ENCODE measurements at places on chromosomes 2 and 18.
A peak's percentile ranks its signal among the peaks of the same experiment; 100 is the strongest.

DNA sequence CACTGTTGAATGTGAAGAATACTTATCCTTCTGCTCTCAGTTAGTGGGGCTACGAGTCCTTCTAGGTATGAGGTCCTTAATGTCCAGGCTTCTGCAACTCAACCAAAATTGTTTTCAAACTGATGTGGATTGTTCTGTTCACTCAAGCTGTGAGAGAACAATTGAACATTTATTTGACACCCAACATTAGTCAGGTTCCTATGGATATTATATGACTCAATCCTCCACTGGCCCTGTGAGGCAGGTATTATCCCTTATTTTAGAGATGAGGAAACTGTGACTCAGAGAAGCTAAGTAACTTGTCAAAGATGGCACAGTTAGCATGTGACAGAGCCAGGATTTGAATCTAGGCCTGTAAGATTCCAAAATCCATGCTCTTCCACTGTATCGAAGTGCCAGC, 1.2 kb upstream of the LYG2 start:
- no peak for DNase-seq

- DNase-seq: no peak
These were observed 28.1 kb downstream of the COL4A3 start for GRCh38 chr2:227192491-227192890.

- DNase-seq: no peak
These were observed 7.6 kb upstream of the PSD4 start for GRCh38 chr2:113166187-113166645.

- peak; percentile 84 for DNase-seq
These were observed 1.5 kb downstream of the RPRM start for GRCh38 chr2:153476816-153477635.

DNA sequence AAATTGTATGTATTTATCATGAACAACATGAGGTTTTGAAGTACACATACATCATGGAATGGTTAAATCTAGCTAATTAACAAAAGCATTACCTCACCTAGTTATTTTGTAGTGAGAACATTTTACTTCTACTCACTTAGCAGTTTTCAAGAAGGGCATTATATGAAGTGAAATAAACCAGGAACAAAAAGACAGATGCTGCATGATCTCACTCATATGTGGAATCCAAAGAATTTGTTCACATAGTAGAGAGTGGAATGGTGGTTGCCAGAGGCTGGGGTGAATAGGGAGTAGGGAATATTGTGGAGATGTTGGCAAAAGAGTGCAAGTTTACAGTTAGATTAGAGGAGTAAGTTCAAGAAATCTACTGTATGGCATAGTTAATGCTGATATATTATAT, 292.0 kb downstream of the ASXL3 start:
- no peak for DNase-seq

GRCh38 chr2:239267288-239267951, 133.4 kb downstream of the HDAC4 start:
- no peak for DNase-seq

DNA sequence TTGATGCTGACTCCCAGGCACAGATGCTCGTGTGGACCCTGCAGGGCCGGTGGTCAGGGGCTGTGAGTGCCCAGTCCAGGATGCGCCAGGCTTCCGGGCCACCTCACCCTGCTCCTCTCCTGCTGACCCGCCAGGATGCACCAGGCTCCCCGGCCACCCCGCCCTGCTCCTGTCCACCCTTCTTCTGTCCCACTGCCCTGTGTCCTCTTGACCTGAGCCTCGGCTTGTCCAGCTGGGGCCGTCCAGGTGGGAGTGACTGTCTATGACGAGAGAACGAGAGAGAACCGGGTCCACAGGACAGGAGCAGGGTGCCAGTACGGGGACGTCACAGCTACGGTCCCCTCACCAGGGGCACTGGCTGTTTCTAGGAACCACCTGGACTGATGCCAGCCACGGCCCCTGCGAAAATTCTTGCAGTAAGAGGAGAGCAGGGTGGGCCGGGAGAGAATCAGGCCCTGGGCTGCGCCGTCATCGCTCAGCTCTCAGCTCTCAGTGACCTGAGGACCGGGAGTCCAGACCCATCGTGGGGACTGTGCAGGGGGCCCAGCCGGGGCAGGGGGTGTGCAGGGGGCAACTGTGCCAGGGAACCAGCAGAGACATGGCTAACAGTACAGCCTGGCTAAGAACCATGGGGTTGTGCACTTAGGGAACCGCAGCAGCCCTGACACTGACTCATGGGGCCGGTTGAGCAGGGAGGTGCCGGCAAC, 12.9 kb upstream of the NFATC1 start:
- DNase-seq: no peak

GRCh38 chr18:78006774-78007260, 757.2 kb downstream of the GALR1 start:
- no peak for DNase-seq

- no peak for DNase-seq
These were observed 1.9 kb upstream of the HOXD9 start for GRCh38 chr2:176120364-176121189.

- DNase-seq: no peak
These were observed 11.5 kb downstream of the CD226 start for GRCh38 chr18:69936191-69936558.

DNA sequence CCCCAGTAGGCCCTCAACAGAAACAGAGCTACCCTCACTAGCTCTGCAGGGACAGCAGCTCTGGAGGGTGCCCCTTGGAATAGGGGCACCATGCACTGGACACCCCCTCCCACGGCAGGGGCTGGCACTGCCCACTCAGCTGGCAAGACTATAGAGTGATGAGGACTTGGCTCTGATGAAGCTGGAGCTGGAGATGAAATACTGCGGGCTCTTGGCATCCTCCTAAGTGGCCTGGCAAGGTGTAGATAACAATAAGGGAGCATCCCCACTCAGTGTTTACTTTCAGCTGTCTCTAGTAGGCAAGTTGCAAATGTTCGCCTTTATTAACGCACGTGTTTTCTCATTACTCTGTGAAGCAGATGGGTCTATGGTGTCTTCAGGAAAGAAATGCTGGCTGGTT, 92.7 kb downstream of the PDCL3 start:
- DNase-seq: no peak

- no peak for DNase-seq
These were observed 261.4 kb downstream of the EPHA4 start for GRCh38 chr2:221310730-221311129.

DNA sequence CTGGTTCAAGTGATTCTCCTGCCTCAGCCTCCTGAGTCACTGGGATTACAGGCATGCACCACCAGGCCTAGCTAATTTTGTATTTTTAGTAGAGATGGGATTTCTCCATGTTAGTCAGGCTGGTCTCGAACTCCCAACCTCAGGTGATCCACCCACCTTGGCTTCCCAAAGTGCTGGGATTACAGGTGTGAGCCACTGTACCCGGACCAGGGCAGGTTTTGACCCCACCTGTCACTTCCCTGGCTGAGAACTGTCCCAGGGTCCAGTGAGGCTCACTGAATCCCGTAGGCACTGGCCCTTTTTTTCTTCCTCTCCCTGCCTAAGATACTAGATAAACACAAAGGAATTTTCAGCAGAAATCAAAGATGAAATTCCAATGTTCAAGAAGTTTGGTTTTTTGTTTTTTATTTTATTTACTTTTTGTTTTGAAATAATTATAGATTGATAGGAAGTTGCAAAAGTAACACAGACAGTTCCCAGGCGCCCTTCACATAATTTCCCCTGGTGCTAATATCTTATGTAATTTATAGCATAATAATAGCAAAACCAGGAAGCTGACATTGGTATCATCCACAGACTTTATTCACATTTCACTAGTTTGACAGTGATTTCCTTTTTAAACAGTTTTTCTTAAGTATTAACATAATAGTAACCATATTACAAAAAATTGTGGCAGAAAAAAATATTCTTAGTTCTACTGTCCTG, 52.4 kb upstream of the B3GNT7 start:
- no peak for DNase-seq

DNA sequence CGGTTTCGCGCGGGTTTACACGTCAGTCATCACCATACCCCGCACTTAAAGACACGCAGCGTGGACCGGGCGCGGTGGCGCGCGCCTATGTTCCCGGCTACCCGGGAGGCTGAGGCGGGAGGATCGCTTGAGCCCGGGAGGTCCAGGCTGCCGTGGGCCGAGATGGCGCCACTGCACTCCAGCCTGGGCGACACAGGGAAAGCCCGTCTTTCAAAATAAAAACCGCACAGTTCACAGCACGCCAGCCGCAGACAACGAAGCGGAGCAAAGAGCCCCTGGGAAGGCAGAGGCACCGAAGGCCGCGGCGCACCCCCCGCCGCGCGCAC, 328 bp downstream of the DTYMK start:
- DNase-seq: no peak

GRCh38 chr2:11094021-11094810, 61.1 kb upstream of the SLC66A3 start:
- DNase-seq: no peak

DNA sequence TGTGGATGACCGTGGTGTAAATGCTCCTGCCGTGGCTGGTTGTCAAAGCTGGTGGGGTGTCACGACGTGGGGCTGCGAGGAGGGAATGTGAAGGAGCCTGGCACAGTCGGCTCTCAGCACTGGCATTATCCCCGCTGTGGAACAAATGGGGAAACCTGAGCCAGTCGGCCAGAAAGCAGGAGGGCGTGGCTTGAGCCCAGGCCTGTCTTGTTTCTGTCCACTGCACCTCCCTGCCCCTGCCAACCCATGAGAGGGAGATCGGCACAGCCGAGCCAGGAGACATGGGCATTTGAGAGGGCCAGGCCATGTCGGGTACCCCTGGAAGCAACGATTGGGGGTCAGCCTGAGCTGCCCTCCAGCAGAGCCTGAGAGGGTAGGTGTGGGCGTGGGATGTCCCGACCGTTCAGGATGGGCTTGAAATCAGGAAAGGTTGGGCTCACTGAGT, 44.5 kb downstream of the PDIA6 start:
- no peak for DNase-seq

DNA sequence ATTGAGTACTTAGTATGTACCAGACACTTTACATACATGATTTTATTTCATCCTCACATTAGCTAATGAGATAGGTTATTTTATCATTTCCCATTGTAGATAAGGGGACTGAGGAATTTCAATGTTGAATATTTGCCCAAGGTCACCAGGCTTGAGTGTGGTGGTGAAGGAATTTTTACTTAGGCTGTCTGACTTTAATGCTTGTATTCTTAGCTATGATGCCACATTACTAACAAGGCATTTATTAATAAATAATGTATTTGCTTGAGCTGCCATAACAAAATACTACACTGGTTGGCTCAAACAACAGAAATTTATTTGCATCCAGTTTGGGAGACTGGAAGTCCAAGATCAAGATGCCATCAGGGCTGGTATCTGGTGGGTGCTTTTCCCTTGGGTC, 250.9 kb downstream of the GPD2 start:
- DNase-seq: no peak

DNA sequence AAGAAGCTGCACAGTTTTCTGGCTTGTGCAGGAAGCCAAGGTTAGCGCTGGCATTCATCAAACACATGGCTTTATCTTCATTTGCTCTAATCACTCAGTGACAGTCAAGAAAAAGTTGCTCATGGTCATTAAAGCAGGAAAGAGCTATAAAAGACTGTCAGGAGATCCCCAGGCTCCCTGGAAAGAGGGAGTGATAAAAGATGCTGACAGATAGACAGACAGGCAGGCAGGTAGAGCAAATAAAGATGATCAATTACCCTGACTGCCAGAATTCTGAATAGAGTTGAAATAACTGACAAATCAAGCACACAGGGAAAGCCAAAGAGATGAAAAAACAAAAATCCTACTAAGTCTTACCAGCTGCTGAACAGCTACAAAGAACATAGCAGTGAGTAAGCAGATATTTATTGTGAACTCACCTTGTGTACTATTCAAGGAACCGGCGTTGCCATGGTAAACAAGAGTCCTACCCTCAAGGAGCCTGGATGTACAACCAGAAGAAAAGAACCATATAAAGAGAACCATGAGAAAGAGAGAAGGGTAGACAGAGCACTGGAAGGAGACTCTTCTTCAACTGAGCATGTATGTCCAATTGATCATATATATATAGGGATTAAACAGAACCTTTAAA, 68.0 kb downstream of the RNF152 start:
- no peak for DNase-seq

- peak; percentile 38 for DNase-seq
These were observed 681.3 kb downstream of the ADCYAP1 start for GRCh38 chr18:1585881-1586488.

DNA sequence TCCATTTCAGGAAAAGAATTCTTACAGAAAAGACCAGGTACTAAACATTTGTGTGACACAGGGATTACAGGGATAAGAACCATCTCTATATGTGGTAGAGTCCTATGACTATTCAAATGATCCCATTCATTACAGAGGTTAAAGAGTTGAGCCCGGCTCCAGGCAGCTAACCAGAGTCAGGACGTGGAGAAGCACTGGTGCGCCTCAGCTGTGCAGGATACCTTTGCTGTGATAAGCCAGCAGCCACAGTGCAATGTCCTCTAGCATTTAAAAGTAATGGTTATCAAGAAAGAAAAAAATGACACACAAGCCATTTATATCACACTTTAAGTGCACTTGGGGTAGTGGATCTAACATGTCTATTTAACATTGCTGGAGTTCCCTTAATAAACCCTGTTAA, 17.3 kb downstream of the BUB1 start:
- no peak for DNase-seq

GRCh38 chr2:39377226-39377939, 59.7 kb downstream of the MAP4K3 start:
- no peak for DNase-seq

DNA sequence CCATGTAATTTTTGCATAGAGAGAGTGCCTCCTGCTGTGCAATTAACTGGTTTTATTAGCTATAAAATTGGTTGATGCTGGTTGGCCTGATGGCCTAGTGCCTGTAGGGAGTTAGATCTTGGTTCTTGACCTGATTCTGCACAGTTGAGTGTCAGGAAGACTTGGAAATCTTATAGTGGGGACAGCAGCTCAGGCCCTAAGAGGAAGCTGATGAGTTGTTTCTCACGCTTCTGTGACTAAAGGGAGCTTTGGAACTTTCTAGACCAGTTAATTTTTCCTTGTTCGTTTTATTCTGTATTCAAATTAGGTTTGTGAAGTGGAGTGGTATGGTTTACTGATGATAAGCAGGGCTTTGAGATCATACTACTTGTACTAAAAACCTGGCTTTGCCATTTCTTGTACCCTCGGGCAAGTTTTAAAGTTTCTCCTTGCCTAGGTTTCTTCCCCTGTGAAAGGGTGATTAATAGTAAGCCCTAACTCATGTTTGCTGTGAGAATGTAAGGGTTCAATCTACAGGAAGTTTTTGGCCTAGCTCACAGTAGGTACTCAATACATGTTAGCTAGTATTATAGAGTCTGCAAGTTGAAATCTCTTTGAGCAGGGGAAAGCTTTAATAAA, 82.1 kb downstream of the MAP3K20 start:
- DNase-seq: peak; percentile 4

- DNase-seq: peak; percentile 30
These were observed 114.7 kb downstream of the DNAH6 start for GRCh38 chr2:84631047-84631446.

DNA sequence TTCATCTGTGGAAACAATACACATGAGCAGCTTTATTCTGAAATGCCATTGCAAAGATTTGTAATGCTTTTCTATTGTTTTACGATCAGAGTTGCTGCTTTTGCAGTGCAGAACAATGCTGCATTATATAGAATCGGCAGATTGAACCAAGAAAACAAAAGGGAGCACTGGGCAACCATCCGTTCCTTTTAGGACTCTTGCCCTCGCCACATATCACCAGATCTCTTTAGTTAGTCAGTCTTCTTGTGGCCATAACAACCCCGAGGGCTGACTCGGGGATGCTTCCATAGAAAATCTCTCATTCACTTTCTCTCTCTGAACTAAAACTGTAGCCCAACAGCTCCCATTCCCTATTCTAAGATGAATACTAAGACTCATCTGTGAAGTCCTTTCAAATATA, 340.4 kb downstream of the NRXN1 start:
- no peak for DNase-seq

- peak; percentile 56 for DNase-seq
These were observed 993 bp downstream of the RBMS1 start for GRCh38 chr2:160492401-160493226.
